ENCODE measurements at places on chromosomes 6 and 20.

GRCh38 chr20:6612606-6612923 is 154.9 kb upstream of the BMP2 start:
- no peak for DNase-seq

GRCh38 chr6:137868721-137869548 is 1.9 kb downstream of the TNFAIP3 start:
- no peak for DNase-seq

- peak; percentile 76 for DNase-seq
Observed at GRCh38 chr6:1970151-1970561, 275.2 kb downstream of the GMDS start.

GRCh38 chr6:10759312-10759839 is 11.8 kb downstream of the TMEM14B start:
- DNase-seq = peak; percentile 83

DNA sequence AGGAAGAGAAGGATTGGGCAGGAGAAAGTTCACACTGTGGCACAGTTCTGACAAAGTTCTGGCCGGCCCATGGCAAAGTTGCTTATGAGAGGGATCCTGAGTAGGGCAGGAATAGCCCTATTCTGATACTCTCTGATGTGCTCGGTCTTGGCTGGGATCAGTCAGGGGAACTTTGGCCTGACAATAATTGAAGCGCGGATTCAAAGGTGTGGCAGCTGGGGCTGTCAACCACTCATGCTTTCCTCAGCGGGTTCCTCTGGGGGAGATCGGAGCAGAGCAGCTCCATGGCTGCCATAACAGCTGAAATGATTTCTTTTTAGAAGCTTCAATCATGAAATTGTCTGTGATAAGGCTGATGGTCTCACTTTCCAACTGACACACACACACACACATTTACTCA is 714.1 kb downstream of the DHX35 start:
- DNase-seq = no peak

DNA sequence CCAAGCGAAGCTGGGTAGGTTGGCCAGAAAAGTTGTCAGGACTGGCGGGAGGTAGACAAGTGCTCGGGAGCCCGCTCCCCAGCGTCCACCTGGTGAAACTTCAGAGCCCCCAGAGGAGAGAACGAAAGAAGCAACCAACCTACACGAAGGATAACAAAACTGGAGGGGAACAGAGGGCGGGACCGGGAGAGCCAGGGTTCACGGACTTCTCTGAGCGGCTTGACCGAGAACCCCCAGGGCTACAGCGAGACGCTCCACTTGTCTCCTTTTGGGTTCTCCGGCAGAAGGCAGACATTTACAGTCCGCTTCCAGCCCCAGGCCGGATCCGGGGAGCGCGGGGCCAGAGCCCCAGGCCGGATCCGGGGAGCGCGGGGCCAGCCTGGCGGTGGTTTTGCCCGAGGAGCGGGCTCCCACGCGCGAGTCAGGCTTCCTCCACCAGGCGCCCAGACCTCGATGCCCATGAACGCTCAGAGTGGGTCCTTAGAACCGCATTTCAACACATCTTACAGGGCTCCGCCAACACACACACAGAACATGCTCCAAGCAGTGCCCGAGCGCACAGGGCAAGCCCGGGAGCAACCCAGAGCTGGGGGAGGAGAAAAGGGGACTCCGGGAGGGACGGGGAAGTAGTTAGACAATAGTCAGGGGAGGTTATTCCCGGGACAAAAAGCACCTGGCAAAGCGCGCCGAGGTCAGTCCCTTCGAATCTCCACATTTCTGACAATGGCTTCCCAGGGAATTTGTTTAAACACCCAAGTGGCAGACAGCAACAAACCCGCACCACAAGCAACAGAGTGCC is 1.1 kb downstream of the PTPRK start:
- DNase-seq = peak; percentile 13

All from hematopoietic multipotent progenitor cell treated with erythropoietin and hydrocortisone succinate and interleukin-3 and kit ligand, for 4 days (in vitro differentiated cells).